ENCODE measurements at places on chromosomes 6 and 20.

DNA sequence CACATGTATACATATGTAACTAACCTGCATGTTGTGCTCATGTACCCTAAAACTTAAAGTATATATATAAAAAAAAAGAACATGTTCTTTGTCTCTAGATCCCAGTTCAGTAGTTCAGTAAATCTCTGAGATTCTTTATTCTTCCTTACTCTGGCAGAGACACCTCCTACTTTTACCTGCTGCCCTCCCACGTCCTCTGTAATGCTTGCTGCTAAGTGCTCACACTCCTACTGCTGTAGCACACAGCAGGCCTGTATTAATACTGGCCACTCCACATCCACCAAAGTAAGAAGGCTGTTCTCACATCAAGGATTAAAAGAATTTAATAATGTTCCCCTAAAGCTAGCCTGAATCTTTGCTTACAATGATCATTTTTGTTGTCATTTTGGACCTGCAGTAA lies 648.4 kb upstream of the EYS start:
- no peaks in the 10 kb centered on the region for H3K36me3 ChIP-seq
- H3K27me3 ChIP-seq, result no peaks in the 10 kb centered on the region
- H3K27ac ChIP-seq, result no peak overlapping the region
- DNase-seq, result no peak

GRCh38 chr6:3288711-3289663 lies 30.2 kb downstream of the PSMG4 start:
- peaks cover 3% of the 10 kb centered on the region for H3K27me3 ChIP-seq
- H3K4me1 ChIP-seq, result no peaks in the 10 kb centered on the region
- H3K27ac ChIP-seq, result no peak overlapping the region
- H3K36me3 ChIP-seq, result no peaks in the 10 kb centered on the region
- DNase-seq, result no peak

- no peaks in the 10 kb centered on the region for H3K27me3 ChIP-seq
- DNase-seq, result no peak
- no peaks in the 10 kb centered on the region for H3K4me1 ChIP-seq
- H3K27ac ChIP-seq, result no peak overlapping the region
Observed at GRCh38 chr6:122268394-122268793, 131.1 kb upstream of the HSF2 start.

DNA sequence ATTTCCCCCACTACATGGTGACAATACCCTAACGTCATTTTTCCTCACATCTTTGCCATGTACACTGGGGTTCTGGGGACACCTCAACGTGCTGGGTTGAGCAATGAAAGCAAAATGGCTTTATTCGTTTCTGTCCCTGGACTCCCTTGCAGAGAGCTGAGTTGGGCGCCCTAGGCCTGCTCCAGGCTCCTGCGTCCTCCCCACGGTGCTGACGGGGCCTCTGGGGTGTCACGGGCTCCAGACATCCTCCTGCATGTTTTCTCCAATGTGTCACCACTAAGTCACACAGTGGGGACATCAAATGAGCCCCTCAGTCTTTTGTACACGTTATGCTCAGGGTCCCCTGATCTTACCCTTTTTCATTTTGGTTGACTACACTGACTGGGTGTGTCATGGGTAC lies 99.8 kb downstream of the TTLL2 start:
- no peak for DNase-seq
- no peak overlapping the region for H3K4me3 ChIP-seq
- H3K36me3 ChIP-seq, result no peaks in the 10 kb centered on the region
- H3K4me1 ChIP-seq, result no peaks in the 10 kb centered on the region

GRCh38 chr6:124682751-124683150 lies 279.5 kb upstream of the RNF217 start:
- no peaks in the 10 kb centered on the region for H3K36me3 ChIP-seq
- DNase-seq, result no peak
- H3K27me3 ChIP-seq, result no peaks in the 10 kb centered on the region
- H3K4me1 ChIP-seq, result no peaks in the 10 kb centered on the region

DNA sequence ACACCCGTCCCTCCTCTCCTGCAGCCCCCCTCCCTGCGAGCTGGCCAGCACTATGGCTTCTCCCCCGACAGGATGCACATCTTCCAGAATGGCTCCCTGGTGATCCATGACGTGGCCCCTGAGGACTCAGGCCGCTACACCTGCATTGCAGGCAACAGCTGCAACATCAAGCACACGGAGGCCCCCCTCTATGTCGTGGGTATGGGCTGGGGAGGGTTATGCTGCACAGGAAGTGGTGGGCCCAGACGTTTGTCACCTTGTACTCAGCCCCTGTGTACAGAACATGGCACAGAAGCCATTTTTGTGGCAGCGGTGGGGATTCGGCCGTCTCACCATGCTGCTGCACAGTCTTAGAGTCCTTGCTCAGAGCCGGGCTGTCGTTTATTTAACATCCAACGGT lies 29.0 kb upstream of the SRF start:
- H3K27ac ChIP-seq, result no peak overlapping the region
- no peak for DNase-seq
- H3K4me1 ChIP-seq, result peaks cover 3% of the 10 kb centered on the region
- no peaks in the 10 kb centered on the region for H3K36me3 ChIP-seq
- H3K4me3 ChIP-seq, result no peak overlapping the region

DNA sequence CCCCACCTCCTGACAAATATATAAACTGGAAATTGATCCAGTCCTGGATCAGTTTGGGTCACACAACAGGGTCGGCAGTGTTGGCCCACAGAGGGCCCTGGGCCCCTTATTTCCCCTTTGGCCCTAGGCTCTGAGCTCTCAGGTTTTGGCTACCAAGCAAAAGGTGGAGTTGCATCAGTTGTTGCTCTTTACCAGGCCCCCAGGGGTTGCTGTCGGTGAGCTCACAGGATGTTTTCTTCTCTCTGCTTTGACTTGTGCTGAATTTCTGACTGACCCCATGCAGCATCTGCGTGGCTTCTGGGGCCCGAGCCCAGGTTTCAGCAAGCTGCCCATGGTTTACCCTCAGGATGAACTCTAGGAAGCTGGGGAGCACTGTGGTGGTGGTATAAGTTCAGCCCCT lies 44.6 kb downstream of the PPARD start:
- DNase-seq, result no peak
- no peak overlapping the region for H3K4me3 ChIP-seq
- peaks cover 6% of the 10 kb centered on the region for H3K4me1 ChIP-seq
- H3K27ac ChIP-seq, result no peak overlapping the region

DNA sequence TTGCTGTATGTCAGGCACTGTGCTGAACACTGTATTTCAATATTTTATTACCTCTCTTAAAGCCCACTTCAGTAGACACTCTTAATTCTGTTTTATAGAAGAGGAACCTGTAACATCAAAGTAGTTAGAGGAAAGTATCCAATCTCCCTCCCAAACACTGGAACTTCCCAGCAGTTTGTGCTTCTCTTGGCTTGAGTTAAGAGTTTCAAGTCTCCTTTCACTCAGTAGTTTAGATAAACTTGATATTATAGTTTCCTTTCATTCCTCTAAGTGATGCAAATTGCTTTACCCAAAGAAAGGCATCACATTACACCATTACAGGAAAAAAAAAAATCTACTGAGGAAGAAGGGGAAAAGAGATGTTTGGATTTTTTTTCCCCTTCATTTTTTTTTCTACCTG lies 164.3 kb downstream of the TSHZ2 start:
- no peak overlapping the region for H3K27ac ChIP-seq
